ENCODE measurements at places on chromosomes 16 and 17.

DNA sequence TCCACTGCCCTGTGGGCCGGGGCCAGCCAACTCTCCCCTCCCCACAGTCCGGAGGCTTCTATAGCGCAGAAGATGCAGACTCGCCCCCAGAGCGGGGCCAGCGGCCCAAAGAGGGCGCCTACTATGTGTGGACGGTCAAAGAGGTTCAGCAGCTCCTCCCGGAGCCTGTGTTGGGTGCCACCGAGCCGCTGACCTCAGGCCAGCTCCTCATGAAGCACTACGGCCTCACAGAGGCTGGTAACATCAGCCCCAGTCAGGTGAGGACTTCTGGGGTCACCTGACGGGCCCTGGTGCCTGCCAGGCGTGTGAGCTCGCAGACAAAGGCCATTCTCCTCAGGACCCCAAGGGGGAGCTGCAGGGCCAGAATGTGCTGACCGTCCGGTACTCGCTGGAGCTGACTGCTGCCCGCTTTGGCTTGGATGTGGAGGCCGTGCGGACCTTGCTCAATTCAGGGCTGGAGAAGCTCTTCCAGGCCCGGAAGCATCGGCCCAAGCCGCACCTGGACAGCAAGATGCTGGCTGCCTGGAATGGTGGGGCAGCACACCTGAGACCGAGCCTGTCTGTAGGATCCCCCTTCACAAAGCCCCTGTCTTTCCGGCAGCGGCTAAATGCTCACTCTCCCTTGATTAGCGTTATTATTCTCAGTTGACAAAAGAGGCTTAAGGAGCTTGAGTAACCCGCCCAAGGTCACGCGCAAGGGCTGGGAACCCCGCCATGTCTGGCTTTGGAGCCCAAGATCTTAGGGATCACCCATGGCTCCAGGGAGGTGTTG lies 3.9 kb downstream of the SPATA20 start:
- peak overlapping the region; percentile 76 for H3K27ac ChIP-seq
- no peaks in the 10 kb centered on the region for H3K36me3 ChIP-seq
- H3K4me3 ChIP-seq: no peak overlapping the region
- H3K27me3 ChIP-seq: no peaks in the 10 kb centered on the region
- peaks cover 3% of the 10 kb centered on the region for H3K4me1 ChIP-seq

- H3K36me3 ChIP-seq: no peaks in the 10 kb centered on the region
- no peak for DNase-seq
- H3K4me3 ChIP-seq: peak overlapping the region; percentile 85
- H3K27ac ChIP-seq: peak overlapping the region; percentile 97
These were observed 422 bp downstream of the UQCC4 start for GRCh38 chr16:1420111-1420539.

GRCh38 chr16:3825103-3825502 lies 55.4 kb downstream of the CREBBP start:
- no peaks in the 10 kb centered on the region for H3K27me3 ChIP-seq
- H3K4me1 ChIP-seq: peaks cover 7% of the 10 kb centered on the region
- no peak overlapping the region for H3K4me3 ChIP-seq

DNA sequence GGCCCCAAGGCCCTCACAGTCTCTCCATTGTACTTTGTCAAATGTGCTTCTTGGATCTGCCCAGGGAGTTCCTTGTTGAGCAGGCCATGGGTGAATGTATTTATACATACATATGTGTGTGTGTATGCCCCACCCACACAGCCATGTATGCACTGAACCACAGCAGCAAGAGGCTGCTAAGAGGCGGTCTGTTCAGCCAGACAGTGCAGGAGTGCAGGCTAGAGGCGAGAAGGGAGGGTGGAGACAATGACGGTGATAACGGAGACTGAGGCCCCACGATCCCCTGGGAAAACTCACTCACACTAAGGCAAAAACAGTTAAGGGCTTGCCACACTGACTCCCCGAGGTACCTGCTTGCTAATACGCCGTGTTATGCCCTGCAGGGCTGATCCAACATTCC lies 151.0 kb upstream of the CDC42EP4 start:
- H3K27ac ChIP-seq: no peak overlapping the region
- H3K4me1 ChIP-seq: no peaks in the 10 kb centered on the region
- H3K27me3 ChIP-seq: no peaks in the 10 kb centered on the region

GRCh38 chr17:48310748-48311213 lies 119.2 kb downstream of the SKAP1 start:
- no peak overlapping the region for H3K27ac ChIP-seq
- no peak overlapping the region for H3K4me3 ChIP-seq
- no peak for DNase-seq
- H3K4me1 ChIP-seq: no peaks in the 10 kb centered on the region
- H3K27me3 ChIP-seq: peaks cover 43% of the 10 kb centered on the region

- no peak for DNase-seq
- peaks cover 4% of the 10 kb centered on the region for H3K4me1 ChIP-seq
- H3K27me3 ChIP-seq: no peaks in the 10 kb centered on the region
- H3K4me3 ChIP-seq: peak overlapping the region; percentile 71
These were observed 651 bp downstream of the SHMT1 start for GRCh38 chr17:18362698-18363100.

DNA sequence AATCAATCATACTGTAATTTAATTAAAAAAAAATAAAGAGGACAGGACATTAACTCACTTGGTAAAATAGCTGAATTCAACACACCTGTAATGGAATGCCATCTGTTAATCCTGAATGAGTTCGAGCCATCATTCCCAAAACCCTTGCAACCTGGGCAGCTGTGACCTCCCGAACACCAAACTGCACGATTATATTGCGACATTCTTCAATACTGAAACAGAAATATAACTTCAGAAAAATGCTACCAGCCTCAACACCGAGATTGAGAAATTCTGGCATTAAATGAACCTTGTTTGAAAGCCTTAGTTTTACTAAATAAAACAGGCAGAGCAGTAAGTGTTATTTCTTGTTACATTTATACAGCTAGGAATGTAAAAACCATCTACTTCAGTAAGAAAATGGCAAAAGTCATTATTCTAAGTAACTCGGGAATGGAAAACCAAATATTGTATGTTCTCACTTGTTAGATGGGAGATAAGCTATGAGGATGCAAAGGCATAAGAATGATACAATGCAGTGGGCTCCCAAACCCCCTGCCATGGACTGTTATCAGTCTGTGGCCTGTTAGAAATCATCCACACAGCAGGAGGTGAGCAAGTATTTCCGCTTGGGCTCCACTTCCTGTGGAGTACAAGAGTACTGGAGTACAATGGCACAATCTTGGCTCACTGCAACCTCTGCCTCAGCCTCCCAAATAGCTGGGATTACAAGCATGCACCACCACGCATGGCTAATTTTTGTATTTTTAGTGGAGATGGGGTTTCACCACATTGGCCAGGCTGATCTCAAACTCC lies 46.5 kb downstream of the CNOT1 start:
- no peaks in the 10 kb centered on the region for H3K36me3 ChIP-seq
- H3K27ac ChIP-seq: no peak overlapping the region
- H3K4me3 ChIP-seq: no peak overlapping the region
- H3K27me3 ChIP-seq: no peaks in the 10 kb centered on the region

DNA sequence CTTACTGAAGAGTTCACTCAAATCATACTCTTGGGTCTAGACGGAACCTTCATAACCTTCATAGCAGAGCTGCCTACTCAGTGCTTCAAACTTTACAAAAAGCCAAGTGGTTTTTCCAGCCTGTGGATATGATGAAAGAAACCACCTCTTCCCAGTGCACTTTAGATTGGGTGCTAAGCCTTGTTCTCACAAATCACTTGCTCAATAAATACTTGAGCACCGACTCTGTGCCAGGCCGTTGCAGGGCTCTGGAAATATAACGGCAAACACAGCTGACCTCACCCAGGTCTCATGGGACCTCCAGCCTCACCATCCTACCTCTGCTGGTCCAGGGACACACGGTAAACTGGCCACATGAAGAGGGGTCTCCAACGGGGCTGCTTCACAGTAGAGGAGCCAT lies 35.7 kb downstream of the CDRT4 start:
- peak overlapping the region; percentile 85 for H3K27ac ChIP-seq
- no peak for DNase-seq
- H3K4me3 ChIP-seq: no peak overlapping the region
- no peaks in the 10 kb centered on the region for H3K27me3 ChIP-seq
- H3K4me1 ChIP-seq: no peaks in the 10 kb centered on the region

GRCh38 chr17:80886641-80887573 lies 104.7 kb upstream of the CHMP6 start:
- H3K27me3 ChIP-seq: no peaks in the 10 kb centered on the region
- H3K27ac ChIP-seq: no peak overlapping the region

DNA sequence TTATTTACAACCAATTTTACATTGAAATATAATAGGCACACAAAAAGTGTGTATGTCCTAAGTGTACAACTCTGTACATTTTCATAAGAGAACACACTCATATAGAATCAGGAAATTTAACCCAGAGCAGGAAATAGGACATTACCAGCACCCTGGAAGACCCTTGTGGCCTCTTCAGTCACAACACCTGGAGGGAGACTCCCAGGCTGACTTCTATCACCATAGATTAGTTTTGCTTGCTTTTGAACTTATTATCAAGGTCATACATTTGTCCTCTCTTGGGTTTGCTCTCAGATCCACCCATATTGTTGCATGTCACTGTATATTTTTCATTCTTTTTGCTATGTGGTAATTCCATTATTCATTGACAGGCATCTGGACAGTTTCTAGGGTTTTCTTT lies 5.8 kb downstream of the RIPOR1 start:
- H3K27ac ChIP-seq: no peak overlapping the region
- no peaks in the 10 kb centered on the region for H3K36me3 ChIP-seq
- no peaks in the 10 kb centered on the region for H3K27me3 ChIP-seq
- no peak for DNase-seq

Measured in breast epithelium (tissue), 4 donors.